ENCODE measurements at places on chromosomes 2 and 18. TPM values are rescaled to one million over a fixed set of nuclear protein-coding genes. Genes with fewer than 3 reads are reported as not detected.

SERPINB11 gene
- total RNA-seq: not detected

ID2 gene
- total RNA-seq: 15.9 TPM

HOXD1 gene
- total RNA-seq: not detected

SCYGR8 gene
- not detected for total RNA-seq

CNGA3 gene
- 0.10 TPM for total RNA-seq

PIK3C3 gene
- 39.3 TPM for total RNA-seq

TMEM182 gene
- 29.7 TPM for total RNA-seq

BMP10 gene
- not detected for total RNA-seq

PLA2R1 gene
- total RNA-seq: 5.6 TPM

GAREM2 gene
- total RNA-seq: 1.2 TPM

TMEM163 gene
- not detected for total RNA-seq

DES gene
- 13,585 TPM for total RNA-seq

IMPACT gene
- total RNA-seq: 43.0 TPM

ALK gene
- 0.27 TPM for total RNA-seq

TEKT4 gene
- total RNA-seq: not detected

ARHGAP28 gene
- 17.8 TPM for total RNA-seq

SMARCAL1 gene
- total RNA-seq: 5.0 TPM

SPTBN1 gene
- total RNA-seq: 308 TPM

ZNF24 gene
- total RNA-seq: 53.8 TPM

RAB10 gene
- 139 TPM for total RNA-seq

MDH1B gene
- total RNA-seq: 0.32 TPM

HMSD gene
- total RNA-seq: not detected

CHST10 gene
- total RNA-seq: 8.4 TPM

PSTPIP2 gene
- 2.5 TPM for total RNA-seq

SLC9A4 gene
- 0.42 TPM for total RNA-seq

SCYGR4 gene
- total RNA-seq: not detected

SFXN5 gene
- total RNA-seq: 9.5 TPM

Data from myocyte (in vitro differentiated cells).